ENCODE measurements at places on chromosomes 6 and 20. TPM values are rescaled to one million over a fixed set of nuclear protein-coding genes. Genes with fewer than 3 reads are reported as not detected.

Gene ADGRF4
- not detected for total RNA-seq

- DNase-seq: no peak
These were observed 86.5 kb downstream of the ASXL1 start for GRCh38 chr20:32444474-32445220.

DNA sequence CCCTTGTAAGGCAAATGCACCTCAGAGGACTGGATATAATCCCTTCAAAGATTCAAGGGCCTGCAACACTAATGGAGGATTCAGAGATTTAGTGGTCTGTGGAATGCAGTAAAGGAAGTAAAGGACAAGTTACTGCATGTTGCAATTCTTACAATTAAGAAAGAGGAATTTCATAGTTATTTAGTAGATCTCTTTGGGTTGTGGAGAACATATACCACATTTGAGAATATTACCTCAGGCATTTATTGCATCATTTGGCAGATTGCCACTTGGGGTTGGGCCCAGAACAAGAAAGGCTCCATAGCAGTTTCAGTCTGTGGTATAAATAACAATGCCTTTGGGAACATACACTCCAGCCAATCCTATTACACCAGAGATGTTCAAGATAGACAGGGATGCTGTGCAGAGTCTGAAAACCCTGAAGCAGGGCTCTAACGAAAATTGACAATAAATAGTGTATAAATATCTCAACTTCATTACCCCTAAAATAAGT lies 20.9 kb upstream of the EPM2A start:
- no peak for DNase-seq

DNA sequence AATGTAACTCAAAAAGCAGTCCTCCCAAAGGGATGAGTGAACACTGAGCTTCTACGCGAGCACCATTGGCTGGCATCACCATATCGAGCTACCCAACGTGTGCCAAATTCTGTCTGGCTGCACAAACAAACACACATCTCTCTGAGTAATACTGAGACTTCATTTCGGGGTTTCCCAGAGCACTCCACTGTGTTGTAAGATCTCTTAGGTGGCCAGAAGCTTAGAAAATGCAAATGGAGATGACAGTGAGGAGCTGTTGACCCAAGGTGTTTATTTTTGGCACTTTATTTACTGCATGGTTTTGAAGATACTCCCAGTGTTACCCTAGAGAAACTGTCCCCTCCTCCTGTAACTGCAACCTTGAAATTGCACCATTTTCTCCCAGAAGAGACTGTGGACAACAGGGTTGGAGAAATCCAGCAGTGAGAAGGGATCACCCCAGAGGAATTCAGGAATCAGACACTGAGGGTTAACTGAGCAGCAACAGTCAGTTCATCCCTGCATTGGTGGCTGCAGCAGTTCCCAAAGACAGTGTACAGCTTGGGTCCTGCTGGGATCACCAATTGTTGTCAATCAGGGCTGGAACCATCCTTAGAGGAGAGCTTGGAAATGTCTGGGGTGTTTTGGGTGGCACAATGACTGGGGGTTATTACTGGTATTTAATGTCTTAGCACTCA lies 1.0 kb upstream of the RIPOR2 start:
- DNase-seq: no peak

GRCh38 chr20:17438436-17439039 lies 92.6 kb downstream of the BFSP1 start:
- DNase-seq: no peak

GRCh38 chr6:129617986-129618385 lies 92.0 kb downstream of the ARHGAP18 start:
- DNase-seq: no peak

DNA sequence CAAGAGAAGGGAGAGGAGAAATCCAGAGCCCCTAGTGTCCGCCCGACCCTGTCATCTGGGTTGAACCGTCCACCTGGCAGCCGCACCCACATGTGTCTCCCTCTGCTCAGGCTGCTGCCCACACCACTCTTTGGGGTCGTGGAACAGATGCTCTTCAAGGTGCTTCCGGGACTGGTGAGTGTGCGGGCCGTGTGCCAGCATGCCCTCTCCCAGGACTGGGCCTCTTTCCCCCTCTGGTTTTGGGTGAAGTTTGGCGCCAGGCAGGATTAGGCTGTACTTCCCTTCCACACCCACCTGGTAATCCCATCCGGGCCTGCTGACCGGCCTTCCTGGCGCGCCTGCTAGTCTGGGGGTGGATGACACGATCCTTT lies 7.9 kb downstream of the BPIFB3 start:
- no peak for DNase-seq

DNA sequence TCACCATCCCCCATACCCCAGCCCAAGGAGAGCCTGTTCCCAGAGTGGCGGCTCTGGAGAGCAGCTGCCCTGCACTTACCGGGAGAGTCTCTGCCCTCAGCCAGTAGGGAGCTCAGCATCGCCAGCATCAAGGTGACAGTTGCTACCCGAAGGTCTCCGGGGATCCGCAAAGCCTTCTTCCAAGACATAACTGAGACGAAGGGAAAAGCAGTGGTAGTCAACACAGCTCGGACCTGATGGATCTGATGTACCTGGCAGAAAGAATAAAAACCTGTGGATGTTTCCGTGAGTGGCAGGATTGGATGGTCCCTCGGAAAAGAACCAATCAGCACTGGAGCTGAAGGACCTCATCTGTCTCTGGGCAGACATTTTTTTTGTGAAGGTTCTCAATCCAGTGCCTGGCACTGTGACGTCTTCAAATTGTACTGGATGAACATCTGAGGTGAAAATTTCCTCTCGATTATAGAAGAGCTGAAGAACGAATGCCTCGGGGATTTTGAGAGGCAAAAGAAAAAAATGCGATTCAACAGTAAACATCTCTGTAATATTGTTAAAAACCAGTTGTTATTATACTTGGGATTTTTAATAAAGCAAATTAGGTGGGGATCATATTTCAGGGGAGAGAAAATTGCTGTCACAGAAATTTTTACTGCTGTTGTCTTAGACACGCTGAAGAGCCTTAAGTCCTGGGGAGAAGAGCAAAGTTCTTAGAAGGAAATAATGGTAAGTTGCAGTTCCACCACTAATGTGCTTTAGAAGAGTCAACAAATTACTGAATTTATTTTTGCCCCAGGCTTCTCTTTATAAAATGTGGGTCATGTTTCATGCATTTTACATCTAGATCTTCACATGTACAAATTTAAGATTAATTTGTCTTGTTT lies at the start of gene HLA-DQB1:
Gene HLA-DQB1 (minus strand): TSS at position 238 of the 881 bp plus-strand sequence. CDS start 50 bp downstream, at position 188.
- no peak for DNase-seq

GRCh38 chr6:72715119-72715518 lies 93.3 kb downstream of the KCNQ5 start:
- no peak for DNase-seq

DNA sequence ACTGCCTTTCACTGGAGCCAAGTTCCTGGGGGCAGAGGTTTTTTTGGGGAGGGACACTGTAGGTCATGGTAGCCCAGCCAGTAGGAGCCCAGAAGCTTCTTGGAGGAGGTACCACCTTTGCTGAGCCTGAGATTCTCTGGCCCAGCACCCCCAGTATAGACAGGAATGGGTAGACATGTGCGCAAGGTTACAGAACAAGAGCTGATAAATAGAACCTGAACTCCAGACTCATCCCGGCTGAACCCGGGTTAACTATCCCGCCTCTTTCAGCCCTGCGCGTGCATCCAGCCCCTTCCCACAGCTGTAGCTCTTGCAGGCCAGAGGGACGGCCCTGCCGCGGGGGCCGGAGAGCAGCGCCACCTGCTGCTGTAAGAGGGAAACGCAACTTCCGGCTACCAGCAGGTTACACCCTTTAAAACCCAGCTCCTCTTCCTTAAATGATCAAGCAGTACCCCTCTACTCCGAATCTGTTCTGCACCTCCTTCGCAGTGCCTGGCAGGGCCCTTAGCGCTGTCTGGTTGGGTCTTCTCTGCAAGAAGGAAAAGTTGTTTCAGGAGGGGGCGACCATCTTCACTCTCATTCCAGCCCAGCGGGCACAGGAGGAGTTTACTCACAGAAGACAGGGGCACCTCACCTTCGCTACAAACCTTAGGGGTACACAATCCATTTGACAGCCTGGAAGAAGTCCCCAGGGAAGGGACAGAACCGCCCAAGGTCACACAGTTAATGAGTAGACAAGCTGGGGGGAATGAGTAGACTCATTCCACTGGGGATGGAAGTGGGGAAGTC lies 7.5 kb downstream of the SRXN1 start:
- no peak for DNase-seq
